ENCODE measurements at places on chromosomes 16 and 17.

DNA sequence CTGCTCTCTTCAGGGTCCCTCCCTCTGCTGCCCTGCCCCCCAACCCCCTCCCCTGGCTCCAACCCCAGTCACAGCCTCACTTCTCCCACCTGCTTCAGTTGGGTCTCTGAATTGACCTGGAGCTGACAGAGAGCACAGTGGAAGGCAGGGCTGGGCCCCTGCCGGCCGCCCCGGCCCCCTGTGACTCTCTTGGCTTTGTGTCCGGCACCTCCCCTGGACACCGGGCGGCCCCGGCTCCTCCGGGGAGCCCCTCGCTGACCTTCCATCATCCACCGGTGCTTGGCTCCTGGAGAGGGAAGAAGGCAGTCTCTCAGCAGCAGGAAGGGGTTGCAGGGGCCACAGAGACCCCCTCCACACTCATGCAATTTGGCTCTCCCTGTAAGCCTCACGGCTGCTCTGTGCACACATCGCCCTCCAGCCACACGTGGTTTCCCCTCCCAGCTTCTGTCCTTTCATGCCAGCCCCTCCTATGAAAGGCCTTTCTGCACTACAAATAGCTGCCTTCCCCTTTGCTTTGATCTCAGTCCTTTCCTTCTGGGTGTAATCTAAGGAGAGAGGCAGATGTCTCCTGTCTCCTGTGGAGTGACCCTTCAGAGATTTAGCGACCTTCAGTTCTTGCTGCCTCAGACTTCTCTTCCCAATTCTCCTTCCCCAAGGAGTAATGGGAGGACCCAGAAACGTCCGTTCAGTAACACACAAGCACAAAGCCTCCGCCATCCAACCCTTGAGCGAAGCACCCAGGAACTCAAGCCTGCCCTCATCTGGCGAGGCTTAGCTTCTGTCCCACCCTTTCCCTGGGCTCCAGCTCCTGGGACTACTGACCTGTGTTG lies 8.3 kb downstream of the NKIRAS2 start:
- no peak for DNase-seq

DNA sequence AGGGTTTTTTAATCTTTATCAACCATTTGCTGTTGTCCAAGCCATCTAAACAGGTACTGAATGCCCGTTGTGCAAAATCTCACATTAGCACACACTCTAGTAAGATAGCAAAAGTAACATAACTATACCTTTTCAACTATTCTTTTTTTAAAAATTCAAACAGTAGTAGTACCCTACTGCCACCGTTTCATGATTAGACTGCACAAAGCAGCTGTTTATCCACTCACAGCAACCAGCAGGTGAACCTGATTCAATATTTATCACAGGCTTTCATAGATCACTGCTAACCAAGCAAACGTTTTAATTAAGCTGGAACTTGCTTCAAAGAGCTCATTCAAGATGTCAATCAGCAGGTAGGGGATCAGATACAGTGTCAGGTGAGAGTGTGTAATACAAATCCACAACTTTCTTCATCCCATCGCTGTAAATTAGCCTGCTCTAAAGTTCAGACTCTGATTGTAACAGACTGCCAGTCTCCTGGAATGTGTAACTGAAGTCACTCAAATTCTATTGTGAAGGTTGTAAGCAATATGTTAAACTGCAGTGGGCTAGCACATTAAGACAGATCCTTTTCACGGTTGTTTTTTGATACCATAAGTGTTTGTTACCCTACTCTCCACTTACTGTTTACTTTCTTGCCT lies 47.3 kb downstream of the BRIP1 start:
- no peak for DNase-seq

DNA sequence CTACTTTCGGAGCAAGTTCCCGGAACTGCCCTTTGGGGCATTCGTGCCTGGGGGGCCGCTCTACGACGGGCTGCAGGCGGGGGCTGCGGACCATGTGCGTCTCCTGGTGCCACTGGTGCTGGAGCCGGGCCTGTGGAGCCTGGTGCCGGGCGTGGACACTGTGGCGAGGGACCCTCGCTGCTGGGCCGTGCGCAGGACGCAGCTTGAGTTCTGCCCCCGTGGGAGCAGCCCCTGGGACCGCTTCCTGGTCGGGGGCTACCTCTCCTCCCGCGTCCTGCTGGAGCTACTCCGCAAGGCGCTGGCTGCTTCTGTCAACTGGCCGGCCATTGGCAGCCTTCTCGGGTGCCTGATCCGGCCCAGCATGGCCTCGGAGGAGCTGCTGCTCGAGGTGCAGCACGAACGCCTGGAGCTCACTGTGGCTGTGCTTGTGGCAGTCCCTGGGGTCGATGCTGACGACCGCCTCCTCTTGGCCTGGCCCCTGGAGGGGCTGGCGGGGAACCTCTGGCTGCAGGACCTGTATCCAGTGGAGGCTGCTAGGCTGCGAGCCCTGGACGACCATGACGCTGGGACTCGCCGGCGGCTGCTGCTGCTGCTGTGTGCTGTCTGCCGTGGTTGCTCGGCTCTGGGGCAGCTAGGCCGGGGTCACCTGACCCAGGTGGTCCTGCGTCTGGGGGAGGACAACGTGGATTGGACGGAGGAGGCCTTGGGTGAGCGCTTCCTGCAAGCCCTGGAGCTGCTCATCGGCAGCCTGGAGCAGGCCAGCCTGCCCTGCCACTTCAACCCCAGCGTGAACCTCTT lies 3.6 kb downstream of the MIEF2 start:
- DNase-seq, result no peak

- DNase-seq, result no peak
Observed at GRCh38 chr17:16911141-16911937, 60.6 kb downstream of the TNFRSF13B start.

DNA sequence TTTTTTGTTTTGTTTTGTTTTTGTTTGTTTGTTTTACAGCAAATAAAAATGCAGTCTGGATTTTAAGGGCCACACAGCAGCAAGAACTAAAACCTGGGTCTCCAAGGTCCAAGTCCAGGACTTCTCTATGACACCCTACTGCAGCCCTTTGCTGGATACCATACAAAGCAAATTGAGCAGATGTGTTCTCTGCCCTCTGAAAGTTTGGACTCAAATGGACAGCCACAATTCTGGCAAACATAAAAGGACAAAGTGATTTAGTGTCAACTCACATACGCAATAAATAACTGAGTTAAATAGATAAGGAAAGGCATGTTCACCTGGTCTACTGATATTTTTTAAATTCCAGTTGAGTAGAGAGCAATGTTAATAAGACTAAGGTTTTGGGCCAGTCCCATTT lies 7.7 kb upstream of the ZNF652 start:
- no peak for DNase-seq

Data from NCI-H2171 (cell line).